ENCODE measurements at places on chromosomes 5 and 9.

DNA sequence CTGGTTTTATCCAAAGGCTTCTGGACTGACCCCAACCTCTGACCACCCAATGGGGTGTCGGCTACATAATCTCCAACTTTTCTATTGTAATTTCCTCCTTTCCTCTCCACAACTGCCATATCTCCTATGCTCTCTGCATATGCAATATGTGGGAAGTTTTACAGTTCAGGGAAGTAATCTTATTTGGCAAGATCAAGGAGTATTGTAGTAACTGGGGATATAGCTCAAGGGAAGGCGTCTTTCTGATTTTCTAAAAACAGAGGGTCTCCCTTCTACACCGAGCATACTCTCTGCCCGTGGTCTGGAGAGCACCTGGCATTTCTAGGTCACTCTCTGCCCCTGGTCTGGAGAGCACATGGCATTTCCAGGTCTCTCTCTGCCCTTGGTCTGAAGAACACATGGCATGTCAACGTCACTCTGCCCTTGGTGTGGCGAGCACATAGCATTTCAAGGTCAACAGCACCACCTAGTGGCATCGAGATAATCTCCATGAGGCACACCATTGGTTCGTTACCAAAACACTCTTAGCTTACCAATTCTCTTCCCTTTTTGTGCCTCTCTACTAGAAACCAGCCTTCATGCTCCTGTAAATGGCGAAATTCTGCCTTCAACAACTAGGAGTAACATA is 616.4 kb upstream of the NUDT12 start:
- no peak for DNase-seq

DNA sequence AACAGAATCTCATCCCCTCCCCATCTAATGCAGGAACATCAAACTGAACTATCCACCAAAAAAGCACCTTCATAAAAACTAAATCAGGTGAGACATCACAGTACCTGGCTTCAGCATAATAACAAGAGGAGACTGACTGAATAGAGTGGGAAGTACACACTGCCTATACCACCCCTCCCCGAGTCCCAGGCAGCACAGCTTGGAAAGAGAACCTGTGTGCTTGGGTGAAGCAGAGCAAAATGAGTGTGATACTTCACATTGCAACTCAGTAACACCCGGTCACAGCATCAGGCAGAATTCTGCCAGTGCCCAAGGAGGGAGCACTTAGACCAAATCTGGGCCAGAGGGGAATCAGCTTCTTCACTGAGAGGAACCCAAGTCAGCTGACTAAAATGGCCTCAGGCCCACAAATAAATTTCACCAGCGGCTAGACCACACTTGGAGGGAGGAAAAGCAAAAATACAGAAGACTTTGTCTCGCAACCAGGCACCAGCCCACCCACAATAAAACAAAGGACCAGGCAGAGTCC is 69.3 kb upstream of the OR2K2 start:
- no peak for DNase-seq

GRCh38 chr5:109882546-109882945 is 192.8 kb downstream of the MAN2A1 start:
- DNase-seq = no peak

DNA sequence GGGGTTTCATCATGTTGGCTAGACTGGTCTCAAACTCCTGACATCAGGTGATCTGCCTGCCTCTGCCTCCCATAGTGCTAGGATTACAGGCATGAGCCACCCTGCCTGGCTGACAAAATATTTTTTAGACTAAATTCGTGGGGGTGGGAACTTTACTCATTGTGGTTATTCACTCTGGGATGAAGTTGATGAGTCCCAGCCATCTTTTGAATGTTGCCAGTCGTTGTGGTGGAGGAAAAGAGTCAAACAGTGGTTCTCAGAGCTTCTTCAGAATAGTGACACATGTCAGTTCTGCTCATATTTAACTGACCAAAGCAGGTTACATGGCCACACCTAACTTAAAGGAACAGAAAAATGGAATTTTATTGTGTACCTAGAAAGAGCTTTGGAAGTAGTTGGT is 6.9 kb downstream of the SREK1 start:
- no peak for DNase-seq

DNA sequence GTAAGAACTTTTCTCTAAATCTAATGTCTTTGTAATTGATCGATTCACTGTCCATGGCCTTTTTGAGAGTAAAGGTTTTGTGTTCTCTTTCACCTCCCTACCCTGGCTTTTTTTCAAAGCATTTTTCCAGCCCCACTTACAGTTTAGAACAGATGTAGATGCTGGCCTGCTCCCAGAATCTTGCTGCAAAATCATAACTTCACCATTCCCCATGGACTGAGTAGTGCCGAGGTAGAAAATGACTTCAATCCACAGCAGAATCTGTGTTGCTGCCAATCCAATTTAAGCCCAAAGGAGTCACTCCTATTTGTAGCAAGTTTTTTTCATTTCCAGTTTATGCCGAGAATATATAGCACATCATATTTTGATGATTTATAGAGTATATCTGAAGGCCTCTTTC is 46.5 kb upstream of the CEMIP2 start:
- DNase-seq = peak; percentile 49

- no peak for DNase-seq
Observed at GRCh38 chr9:91162311-91162710, 199.4 kb downstream of the AUH start.

GRCh38 chr5:87022415-87022814 is 245.3 kb upstream of the RASA1 start:
- DNase-seq = no peak

DNA sequence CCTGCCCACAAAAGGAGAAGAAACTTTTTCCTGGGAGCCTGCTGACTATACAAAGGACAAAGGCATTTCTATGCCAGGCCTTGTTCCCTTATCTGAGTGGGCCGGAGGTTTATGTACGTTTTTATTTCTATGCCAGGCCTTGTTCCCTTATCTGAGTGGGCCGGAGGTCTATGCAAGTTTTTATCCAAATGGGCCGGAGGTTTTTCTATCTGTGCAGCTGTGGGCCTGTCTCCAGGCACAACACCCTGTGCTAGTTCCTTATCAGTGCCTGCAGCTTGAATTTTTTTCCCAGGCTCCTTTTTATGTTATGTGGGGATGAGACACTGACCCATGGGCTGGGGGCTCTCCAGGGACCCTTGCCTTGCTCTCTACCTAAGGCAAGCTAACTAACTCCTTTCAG is 5.5 kb downstream of the SLC25A2 start:
- DNase-seq = no peak

GRCh38 chr5:82476155-82476554 is 198.0 kb upstream of the RPS23 start:
- DNase-seq = no peak

- no peak for DNase-seq
Observed at GRCh38 chr9:97319395-97319794, 11.9 kb downstream of the CCDC180 start.

DNA sequence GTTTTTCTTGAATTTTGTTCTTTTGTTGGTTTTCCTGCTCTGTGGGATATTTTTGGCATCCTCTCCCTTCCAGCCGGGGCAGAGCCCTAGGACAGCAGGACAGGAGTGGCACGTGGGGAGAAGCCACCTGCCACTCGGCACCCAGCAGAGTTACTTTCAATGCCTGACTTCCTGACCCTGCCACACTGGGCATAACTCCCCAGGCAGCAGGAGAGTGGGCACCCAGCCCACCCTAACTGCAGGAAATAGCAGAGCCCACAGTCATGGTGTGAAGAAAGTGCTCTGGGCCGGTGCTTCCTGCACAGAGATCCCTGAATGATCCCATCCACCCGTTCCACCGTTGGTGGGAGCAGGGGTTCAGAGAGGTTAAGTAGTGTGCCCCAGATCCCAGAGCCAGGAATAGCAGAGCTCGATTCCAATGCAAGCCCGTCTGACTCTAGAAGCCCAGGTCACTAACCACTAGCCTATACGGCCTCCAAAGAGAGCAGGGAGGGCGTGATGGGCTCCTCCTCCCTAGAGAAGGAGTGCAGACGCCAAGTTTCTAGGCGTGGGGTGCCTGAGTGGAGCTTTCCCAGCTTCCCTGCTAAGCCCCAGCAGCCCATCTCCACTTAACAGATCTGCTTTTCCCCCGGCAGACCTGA is 8.1 kb upstream of the NUP214 start:
- DNase-seq = no peak

- DNase-seq = no peak
Observed at GRCh38 chr5:103475629-103476240, 86.9 kb downstream of the NUDT12 start.

- DNase-seq = peak; percentile 30
Observed at GRCh38 chr9:114141553-114142402, 13.6 kb upstream of the COL27A1 start.

GRCh38 chr5:151721087-151721646 is 34.5 kb upstream of the SPARC start:
- DNase-seq = no peak

DNA sequence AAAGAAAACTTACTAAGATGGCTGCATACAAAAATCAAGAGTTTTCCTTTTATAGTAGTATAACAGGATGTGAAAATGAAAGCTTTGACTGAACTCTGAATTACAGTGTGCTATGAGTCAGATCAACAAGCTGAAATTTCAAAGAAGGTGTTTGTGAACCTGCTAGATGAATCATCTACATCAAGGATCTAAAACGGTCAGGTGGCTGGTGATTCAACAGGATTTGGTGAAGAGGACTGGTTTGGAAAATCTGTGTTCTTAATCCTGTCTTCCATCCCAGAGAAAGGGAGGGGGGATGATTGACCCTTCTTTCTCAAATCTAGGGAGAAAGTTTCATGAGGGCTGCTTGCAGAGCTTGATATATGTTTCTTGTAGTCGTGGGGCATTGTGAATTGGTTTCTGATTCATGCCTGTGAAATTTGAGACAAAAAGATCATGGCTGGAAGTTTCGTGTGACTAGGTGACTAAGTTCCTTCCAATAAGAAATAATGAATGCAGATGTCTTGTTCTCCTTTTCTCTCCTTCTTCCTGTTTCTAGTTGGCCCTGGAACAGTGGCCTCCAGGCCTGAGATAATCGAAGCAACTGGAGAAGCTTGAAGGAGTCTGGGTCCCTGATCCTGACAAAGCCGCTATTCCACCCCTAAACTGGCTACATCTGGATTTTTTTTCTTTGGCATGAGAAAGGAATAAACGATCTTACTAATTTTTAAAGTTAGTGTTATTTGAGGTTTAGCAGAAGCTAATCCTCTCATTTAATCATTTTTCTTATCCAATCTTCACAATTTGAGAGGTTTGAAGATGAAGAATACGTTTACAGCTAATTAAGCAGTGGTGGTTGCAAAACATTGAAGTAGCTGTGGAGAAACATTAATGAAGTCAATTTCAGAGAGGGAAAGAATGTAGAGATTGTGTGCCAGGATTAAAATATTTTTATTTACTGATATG is 67.2 kb downstream of the MRPS30 start:
- no peak for DNase-seq

DNA sequence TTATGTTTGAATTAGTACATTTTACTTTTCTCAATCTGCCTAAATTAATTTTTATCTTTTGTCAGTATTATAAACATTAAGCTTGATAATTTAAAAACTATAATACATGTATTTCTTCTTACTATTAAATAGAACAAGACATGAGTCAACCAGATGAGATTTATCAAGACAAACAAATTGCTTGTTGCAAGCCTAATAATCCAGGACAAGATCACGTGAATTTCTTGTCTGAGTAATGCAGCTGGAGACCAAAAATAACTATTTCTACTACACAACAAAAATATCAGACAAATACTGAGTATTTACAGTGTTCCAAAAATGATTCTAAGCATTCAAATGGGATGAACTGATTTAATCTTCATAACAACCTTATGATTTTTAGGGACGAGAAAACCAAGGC is 339.1 kb upstream of the PRR16 start:
- DNase-seq = no peak

- DNase-seq = no peak
Observed at GRCh38 chr9:96156171-96156974, 145.6 kb downstream of the HSD17B3 start.

- DNase-seq = no peak
Observed at GRCh38 chr9:70506159-70506558, 91.7 kb upstream of the KLF9 start.

DNA sequence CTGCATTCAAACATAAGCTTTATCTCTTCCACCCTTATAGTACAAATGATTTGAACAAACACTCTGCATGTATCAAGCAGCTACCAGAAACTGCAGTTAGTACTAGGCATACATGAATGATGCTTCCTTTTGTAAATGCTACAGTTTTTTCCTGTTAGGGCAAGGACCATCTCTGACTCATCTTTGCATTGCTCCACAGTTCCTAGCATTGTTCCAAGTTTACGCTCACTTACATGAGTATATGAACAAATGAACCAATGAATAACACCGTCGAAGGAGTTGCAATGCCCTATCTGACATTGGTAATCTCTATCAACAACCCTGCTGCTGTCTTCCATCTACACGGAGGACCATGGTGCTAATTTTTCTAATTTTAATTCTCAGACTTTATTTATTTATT is 2.1 kb upstream of the ALDH7A1 start:
- no peak for DNase-seq

GRCh38 chr9:96554801-96555566 is 64.7 kb downstream of the CDC14B start:
- no peak for DNase-seq

GRCh38 chr5:158450751-158451171 is 591.8 kb upstream of the CLINT1 start:
- DNase-seq = no peak

GRCh38 chr5:111255169-111255568 is 31.0 kb downstream of the CAMK4 start:
- no peak for DNase-seq

GRCh38 chr9:34272101-34272541 is 56.9 kb downstream of the KIF24 start:
- no peak for DNase-seq

DNA sequence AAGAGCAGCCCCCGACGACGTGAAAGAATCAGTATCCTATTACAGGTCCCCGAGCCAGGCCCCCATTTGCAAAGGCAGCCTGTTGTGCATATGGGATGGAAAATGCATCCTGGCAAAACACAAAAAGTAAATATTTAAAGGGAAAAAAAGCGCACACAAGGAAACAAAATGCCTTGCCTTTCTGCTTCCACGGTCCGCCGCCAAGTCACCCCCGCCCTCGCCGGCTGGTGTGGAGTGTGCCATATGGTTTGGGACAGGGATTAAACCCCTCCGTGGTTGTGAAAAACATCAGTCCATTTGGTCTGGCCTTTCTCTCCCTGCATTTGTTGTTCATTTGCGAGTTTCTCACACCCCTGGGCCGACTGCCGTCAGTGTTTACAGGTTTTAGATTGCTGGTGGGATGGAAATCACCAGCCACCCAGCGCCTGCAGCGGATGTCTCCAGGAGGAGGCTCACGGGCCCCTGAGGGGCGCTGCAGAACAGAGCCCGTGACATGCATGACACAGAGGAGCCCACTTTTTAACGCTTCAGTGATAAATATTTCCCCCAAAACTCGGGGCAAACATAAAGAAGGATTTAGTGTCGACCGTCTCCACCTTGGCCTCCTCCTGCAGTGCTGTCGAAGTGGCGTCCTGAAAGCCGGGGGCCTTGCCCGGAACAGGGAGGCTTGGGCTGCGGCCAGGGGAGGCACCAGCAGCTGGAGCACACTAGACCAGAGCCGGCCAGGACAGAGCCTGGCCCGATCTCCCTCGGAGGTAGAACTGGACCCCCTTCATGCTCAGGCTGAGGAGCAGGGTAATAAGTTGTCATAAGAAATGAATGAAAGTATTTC is 161.5 kb downstream of the HSD17B3 start:
- DNase-seq = peak; percentile 48

- DNase-seq = no peak
Observed at GRCh38 chr5:8807636-8808035, 738.2 kb downstream of the SEMA5A start.

GRCh38 chr9:118961857-118962256 is 407.4 kb downstream of the BRINP1 start:
- no peak for DNase-seq

- DNase-seq = no peak
Observed at GRCh38 chr9:72322678-72323077, 42.3 kb downstream of the ZFAND5 start.

GRCh38 chr9:133919253-133920115 is 72.6 kb downstream of the VAV2 start:
- no peak for DNase-seq
